Temporal lobe (tissue), 4 donors: ENCODE measurements at places on chromosomes 5 and 9. TPM values are rescaled to one million over a fixed set of nuclear protein-coding genes. Genes with fewer than 3 reads are reported as not detected.

The TEX48 gene
- not detected for total RNA-seq

The PHF19 gene
- 3.9 TPM for total RNA-seq

The AQP3 gene
- under 0.01 TPM for total RNA-seq

The PCDHAC2 gene
- total RNA-seq: 28.8 TPM

The RGMB gene
- total RNA-seq: 36.6 TPM

The HOMER1 gene
- total RNA-seq: 80.2 TPM

The PAM gene
- 66.6 TPM for total RNA-seq

The SPINK6 gene
- total RNA-seq: not detected

The VLDLR gene
- 50.4 TPM for total RNA-seq

The GHR gene
- total RNA-seq: 1.7 TPM

The RUFY1 gene
- 20.2 TPM for total RNA-seq

The UGT3A2 gene
- not detected for total RNA-seq
